Activated CD4-positive, alpha-beta T cell treated with anti-CD3 and anti-CD28 coated beads, Interleukin-2, amount 10 ng/mL, durations not matched to agents 24 days and 14 days (primary cell): ENCODE measurements at places on chromosomes 6 and 20. TPM values are rescaled to one million over a fixed set of nuclear protein-coding genes. Genes with fewer than 3 reads are reported as not detected.

GRCh38 chr6:117338567-117338966 lies 73.2 kb downstream of the VGLL2 start:
- no peak for DNase-seq

The ETV7 gene
- total RNA-seq: 0.54 and 0.57 TPM in 2 replicates

GRCh38 chr6:101395345-101395744 lies 1.8 kb downstream of the GRIK2 start:
- DNase-seq: no peak

The DNAH8 gene
- 0.02 TPM in 1 of 2 replicates, not detected in the other for total RNA-seq

The PDE10A gene
- not detected in 2 replicates for total RNA-seq

GRCh38 chr6:109055771-109056235 lies 38.8 kb downstream of the SESN1 start:
- DNase-seq: no peak

The GJA1 gene
- total RNA-seq: not detected in 2 replicates

The CD2AP gene
- total RNA-seq: 26.3 and 29.6 TPM in 2 replicates

DNA sequence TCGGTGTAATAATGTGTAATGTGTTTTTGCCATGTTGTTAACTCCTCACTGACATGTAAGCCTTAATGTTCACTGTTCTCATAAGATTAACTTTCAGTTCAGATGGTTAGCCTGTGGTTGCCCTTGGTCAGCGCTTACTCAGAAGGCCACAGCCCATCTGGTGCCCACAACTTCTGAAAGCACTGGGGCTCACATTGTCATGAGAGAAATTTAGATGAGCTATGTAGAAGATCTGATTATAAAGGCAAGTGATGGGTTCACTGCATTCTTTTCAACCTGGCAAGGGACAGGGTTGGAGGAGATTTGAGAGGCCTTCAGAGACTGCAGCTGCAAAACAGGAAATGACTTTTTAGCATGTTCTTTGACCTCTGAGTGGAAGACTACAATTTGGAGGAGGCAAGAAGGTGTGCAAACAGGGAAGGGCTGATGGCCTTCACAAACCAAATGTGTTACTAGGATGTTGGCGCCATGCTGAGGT lies 242.3 kb upstream of the SUPT3H start:
- no peak for DNase-seq

DNA sequence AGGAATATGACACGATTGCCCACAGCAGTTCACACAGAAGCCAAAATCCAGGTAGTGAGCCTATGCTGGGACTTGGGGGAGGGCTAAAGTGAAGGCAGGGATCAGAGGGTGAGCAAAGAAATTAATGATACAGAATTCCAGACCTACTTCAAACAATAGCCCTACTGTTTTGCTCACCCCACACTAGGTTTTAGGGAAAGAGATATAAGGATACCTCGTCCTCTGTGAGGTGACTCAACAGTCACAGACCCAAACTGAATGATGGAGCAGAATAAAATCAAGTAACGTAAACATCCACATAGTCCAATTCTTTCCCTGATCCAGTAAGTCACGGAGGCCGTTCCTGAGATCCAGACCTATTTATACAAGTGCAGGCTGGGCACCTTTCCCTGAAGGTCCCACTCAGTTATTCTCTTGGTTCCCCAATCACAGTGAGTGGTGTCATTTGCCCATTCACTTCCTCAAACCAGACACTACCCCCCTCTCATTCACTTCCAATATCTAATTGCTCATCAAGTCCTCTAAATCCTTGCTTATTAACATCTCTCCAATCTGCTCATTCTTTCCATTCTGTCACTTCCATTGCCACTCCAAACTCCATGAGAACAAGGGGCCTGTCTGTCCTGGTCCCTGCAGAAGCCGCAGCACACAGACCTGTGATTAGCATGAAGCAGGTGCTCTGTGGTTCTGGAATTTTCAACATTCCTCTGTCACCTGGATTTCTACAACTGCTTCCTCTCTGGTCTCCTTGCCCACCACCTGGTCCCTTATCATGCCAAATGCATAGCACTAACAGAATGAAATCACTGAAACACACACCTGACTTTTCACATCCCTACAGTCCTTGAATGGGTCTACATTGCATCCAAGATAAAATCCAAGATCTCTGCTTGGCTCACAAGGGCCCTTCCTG lies 55.9 kb downstream of the ATXN1 start:
- no peak for DNase-seq

GRCh38 chr6:159807150-159807858 lies 7.2 kb downstream of the PNLDC1 start:
- DNase-seq: no peak

GRCh38 chr20:36777167-36777566 lies 3.6 kb upstream of the DSN1 start:
- no peak for DNase-seq

The ADA gene
- total RNA-seq: 43.7 and 44.5 TPM in 2 replicates

The ZNF335 gene
- 37.5 and 39.5 TPM in 2 replicates for total RNA-seq

DNA sequence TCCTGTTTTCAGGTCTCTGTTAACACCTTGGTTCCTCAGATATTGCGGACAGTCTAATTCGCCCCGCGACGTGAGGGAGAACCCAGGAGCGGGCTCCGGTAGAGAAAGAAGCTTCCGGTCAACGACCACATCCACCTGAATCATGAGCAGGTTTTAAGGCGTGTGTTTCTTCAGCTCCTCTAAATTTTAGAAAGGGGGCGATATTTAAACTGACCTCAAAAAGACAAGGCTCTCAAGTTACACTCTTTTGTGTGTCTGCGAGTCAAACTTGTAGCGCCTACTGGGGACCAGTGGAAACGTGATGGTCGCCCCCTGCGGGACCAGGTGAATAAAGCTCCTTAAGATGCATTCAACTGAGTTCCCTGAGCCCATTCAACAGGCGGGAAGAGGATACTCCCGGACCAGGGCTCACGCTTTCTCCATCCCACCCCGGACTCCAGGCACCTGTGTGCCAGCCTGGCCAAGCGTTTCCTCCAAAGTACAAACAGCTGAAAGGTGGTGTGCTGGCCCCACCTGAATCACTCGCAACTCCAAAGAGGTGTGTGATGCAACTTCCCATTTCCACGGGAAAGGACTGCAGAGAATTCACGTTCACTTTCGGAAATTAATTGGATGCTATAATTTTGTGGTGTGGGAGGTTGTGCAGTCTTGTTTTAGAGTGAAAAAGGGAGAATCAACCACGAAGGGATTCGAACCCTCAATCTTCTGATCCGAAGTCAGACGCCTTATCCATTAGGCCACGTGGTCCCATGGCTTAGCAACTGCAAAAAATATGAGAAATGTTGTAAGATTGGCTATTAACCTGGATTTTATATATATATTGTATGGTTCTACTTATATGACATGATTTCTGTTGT lies 17.0 kb downstream of the GPX5 start:
- peak; percentile 84 for DNase-seq

DNA sequence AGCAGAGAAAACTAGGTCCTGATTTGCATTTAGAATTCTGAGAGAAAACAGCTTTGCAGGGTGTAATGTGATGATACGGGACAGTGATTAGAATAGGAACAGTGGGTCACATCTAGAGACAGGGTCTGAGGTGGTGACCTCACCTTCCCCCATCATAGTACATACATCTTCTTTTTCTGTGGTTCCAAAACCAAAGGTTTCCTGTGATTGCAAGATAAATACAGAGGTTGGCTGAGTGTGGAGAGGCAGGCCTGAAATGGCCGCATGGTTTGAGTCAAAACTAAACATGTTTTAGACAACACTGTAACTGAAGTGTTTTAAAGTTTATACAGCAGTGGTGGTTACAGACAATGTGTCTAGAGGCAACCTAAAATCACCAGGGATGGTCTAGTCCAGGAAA lies 10.4 kb upstream of the NT5DC1 start:
- DNase-seq: peak; percentile 56

DNA sequence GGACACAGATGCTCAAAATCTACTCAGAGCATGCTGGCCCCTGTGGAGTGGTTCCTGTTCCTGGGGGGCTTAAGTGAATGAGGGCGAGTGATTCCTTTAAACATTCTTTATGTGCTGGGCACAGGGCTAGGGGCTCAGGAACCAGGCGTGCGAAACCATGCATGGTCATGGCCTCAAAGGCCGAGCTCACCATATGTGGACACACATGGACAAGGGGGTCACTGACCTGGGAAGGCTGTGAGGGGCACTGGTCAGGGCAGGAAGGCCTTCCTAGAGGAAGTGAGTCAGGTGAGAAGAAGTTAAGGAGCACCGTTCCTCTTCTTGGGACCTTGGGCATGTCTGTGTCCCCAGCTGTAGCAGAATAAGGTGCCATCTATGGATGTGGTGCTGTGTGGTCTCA lies 74.6 kb upstream of the BHLHE23 start:
- no peak for DNase-seq

- DNase-seq: no peak
Observed at GRCh38 chr6:155943635-155944034, 488.0 kb upstream of the NOX3 start.

- no peak for DNase-seq
Observed at GRCh38 chr6:14880677-14881076, 365.2 kb upstream of the JARID2 start.

- DNase-seq: no peak
Observed at GRCh38 chr6:34018026-34018425, 127.9 kb downstream of the GRM4 start.

The DHX35 gene
- 15.9 and 18.3 TPM in 2 replicates for total RNA-seq

DNA sequence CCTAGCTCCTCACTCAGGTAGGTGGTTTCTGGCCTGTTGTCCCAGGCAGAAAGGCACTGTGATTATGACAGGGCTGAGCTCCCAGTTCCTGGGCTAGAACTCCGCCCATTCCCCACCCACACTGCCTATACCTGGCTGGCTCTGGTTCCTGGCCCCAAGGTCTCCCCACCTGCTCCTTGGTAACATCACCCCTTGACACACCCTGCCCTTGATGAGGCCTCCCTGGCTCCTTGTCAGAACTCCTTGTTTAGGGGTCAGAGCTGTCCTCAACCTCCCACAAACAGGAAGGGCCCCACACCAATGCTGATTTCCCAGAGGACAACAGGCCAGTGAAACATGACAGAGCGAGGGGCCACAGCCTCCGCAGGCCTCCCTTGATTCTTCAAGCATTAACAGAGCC lies 15.5 kb upstream of the MYMX start:
- no peak for DNase-seq

The OR2B6 gene
- total RNA-seq: not detected in 2 replicates

DNA sequence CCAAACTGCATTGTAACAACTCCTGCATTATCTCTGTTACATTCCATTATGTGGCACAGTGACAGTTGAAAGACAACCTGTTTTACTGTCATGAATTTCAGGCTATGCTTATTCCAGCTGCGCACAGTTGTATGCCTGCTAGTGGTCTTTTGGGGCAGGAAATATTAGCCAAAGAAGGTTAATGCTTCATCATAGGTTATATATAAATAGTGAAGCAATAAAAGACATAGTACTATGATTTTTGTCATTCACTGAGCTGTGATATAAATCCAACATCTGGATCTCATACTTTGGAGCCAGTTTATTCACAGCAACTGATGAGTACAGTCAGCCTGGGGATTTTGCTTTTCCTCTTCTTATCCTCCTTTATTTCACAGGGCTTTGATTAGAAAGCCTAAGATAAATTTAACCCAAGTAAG lies 55.6 kb downstream of the FILIP1 start:
- DNase-seq: no peak

DNA sequence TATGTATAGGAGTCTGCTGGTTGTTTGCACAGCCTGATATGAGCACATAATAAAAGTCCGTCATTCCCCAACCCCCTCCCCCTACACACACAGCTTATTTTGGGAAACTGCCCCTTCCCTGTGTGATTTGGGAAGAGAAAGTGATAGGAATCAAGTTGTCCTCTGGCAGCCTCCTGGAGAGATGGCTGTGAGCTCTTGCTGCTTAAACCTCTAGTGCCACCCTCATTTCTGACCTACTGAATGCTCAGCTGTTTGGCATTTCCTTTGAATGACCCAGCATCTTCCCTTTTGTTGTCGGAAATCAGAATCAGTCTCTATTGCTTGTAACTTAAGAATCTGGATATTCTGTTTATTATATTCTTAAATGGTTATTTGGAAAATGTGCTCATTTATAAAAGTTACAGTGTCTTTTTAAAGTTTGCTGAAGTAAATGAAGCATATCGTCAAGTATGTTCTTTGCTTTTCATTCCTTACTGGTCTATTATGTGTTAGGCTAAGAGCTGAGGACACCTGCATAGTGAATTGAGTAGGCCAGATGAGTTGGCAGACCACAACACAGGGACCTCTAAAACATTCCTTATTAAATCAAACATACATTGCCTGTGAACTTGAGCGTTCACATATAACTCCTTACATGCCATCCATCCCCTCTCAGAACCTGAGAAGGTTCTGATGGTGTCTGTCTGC lies 5.5 kb downstream of the RWDD2A start:
- no peak for DNase-seq

DNA sequence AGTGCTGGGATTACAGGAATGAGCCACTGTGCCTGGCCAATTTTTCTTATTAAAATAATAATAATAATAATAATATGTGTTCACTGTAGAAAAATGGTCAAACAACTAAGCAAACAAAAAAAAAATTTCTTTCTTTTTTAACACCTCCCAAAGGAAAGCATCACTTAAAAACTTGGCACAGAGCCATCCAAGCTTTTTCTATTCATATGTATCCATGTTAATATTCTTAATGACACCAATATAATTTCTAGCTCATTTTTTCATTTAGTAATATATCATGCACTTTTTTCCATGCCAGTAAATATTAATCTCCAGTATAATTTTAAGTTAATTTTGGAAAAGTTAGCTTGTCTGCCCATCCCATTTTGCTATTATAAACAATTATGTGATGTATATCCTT lies 101.8 kb downstream of the MBOAT1 start:
- DNase-seq: no peak

The RBCK1 gene
- 128 and 135 TPM in 2 replicates for total RNA-seq

DNA sequence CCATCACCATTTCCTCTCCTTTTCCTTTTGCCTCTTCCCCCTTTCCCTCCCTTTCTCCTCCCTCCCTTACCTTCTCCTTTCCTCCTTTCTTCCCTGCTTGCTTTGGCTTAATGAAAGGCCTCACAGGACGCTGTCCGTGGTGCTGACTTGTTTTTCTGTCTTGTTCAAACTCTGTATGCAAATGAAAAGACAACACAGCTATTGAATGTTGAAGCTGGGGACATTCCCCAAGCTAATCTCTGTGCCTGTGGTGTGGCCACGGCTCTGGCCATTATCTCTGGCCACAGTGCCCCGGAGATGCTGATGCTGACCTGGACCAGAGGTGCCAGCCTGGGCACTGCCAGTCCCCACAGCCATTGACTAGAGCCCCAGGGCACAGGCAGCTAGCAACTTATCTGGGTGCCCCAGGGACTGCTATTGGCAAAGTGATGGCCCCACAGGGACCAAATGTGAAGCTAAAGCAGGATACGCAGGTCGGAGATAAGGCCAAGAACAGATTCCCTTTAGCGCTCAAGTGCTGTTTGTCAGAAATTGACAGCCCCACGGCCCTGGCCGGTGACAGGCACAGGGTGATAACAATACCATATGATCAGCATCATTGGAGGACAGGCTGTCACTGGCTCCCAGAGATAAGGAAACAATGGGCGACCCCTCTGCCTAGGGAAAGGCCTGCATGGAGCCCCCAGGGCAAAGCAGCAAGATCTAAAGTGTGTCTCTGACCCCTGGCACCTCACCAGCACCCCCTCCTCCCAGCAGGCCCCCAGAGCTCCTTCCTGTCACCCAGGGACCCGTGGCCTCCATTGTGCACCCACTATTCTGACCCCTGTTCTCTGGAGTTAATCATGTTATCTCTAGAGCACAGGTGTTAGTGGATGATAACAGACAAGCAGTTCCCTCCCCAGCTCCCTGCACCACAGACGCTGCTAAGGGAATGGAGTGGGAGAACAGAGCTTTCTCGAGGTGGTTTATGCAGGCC lies 31.6 kb upstream of the SLC32A1 start:
- peak; percentile 88 for DNase-seq

- no peak for DNase-seq
Observed at GRCh38 chr6:168150551-168151320, 71.7 kb upstream of the FRMD1 start.

The POLR1C gene
- total RNA-seq: 91.7 TPM in 2 replicates

The SAMD5 gene
- 0.05 and 0.07 TPM in 2 replicates for total RNA-seq

- DNase-seq: peak; percentile 44
Observed at GRCh38 chr6:169689287-169689686, 12.5 kb downstream of the WDR27 start.
